ENCODE measurements at places on chromosomes 6 and 20. TPM values are rescaled to one million over a fixed set of nuclear protein-coding genes. Genes with fewer than 3 reads are reported as not detected.

The TAAR2 gene
- total RNA-seq: not detected

DNA sequence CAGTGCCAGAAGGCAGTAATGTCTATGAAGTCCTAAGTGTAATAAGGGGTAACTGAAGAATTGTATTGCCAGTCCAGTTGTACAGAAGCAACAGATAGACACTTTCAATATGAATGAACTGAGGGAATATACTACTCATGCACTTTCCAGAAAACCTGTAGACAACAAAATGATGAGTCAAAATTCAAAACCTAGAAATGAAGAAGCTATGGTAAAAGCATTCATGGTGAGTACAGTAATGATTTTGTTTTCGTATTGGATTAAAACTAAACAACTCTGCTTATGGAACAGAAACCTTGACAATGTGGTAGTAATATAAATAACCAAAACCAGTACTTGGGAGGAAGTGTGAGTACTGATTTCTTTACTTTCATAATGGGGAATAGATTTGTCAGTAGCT lies 35.0 kb downstream of the ARMC2 start:
- DNase-seq: no peak

DNA sequence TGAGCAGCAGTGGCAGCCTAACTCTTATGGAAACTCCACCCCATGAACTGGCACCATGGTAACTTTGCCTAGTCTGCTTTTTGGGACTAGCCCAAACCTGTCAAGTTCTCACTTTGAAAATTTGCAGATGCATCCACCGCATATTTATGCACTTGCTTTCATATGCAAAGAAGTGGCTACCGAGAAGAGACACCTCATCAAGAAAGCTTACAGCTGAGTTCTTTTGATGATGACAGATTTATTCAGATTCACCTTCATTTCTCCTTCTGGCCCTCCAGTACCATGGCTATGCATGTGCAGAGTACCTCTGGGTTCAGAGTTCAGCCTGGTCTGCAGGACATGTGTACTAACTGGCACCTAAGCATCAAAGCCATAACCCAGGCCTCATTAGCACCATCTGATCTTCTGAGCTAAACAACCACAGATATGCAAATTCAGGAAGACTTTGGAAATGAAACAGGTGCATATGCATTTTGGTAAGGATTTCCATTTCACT lies 154.3 kb upstream of the TENT5A start:
- DNase-seq: no peak

DNA sequence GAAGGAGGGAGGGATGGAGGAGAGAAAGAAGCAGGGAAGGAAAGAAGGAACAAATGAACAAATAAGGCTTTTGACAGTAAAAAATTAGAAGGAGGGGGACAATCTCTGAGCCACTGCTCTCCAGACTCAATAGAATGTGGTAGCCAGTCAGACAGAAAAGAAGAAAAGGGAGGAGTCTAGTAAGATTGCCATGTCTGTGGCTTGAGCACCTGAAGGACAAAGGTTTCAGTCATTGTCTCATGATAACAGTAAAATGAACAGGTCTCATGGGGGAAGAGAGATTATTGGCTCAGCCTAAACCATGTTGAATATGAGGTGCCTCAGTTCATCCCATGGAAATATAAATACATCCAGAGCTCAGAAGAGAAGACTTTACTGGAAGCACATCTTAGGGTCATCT lies 14.0 kb upstream of the LOC128125822 start:
- no peak for DNase-seq

The BPIFA1 gene
- total RNA-seq: not detected

- DNase-seq: no peak
Observed at GRCh38 chr6:106555767-106556166, 73.5 kb downstream of the RTN4IP1 start.

DNA sequence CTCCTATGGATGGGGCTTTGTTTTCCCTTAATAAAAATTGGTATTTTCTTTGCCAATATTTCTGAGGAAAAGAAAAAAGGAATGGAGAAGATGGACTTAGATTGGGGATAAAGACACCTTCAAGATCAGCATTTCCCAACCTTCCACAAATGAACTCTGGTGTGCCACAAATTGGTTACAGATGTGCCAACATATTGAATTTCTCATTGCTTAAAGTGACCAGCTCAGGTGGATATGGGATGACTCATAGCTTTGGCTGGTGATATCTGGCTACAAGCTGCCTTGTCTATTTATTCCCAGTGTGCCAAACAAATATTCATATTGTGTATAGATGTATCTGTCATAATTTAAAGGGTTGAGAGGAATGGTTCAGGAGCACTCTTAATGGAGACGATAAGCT lies 32.5 kb downstream of the THEMIS start:
- DNase-seq: no peak

The GSTA3 gene
- not detected for total RNA-seq

The SDCBP2 gene
- total RNA-seq: 4.3 TPM

The PACRG gene
- not detected for total RNA-seq

DNA sequence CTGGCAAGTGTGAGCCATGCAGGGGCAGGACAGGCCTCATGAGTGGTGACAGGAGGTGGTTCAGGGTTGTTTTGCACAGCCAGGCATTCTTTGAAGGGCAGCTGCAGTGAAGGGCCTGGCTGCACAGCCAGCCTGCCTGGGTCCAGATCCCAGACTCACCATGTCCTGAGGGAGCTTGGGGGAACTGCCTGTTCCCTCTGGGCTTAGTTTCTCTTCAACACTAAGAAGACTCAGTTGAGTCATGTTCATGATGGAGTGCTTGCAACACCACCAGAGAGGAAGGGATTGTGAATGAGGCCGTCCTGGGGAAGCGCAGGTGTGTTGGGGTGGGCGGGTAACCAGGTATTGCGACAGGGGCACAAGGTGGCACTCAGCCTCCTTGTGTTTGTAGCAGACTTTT lies 102.4 kb downstream of the CDH26 start:
- DNase-seq: no peak

The PTGIS gene
- total RNA-seq: 3.8 TPM

DNA sequence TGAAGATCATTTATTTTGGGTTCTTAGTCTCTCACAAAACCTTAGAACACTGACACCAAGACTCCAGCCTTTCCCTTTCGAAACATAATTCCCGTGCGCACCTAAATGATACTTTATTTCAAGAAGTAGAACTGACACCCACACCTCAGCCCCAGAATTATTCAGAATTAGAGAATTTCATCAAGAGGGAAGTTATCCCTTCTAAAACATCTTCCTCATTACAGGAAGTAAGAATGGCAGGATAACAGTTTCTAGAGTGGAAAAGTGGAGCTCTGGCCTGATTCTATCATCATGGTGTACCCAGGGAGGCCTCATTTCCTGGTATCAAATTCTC lies 1.4 kb upstream of the SRXN1 start:
- no peak for DNase-seq

DNA sequence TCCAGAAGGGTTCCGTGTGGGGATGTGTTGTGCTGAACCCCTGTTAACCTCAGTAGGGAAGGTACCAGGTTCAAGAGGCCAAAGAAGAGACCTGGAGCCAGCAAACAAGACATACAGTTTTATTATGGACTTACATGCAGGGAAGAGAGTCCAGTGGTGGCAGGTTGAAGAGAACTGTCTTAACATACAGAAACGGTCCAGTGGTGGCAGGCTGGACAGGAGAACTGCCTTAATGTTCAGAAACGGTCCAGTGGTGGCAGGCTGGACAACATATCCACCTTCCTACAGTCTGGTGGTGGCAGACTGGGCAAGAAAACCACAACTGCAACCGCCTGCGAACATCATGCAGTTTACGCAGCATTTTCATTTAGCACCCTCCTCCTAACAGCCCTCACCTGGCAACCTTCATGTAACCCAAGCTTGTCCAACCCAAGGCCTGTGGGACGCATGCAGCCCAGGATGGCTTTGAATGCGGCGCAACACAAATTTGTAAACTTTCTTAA lies 75.9 kb downstream of the PHACTR3 start:
- DNase-seq: no peak

Measured in activated CD8-positive, alpha-beta memory T cell treated with anti-CD3 and anti-CD28 coated beads, Interleukin-2, amount 10 ng/mL, durations not matched to agents 7 days and 5 days (primary cell).